ENCODE measurements at places on chromosomes 2 and 18. TPM values are rescaled to one million over a fixed set of nuclear protein-coding genes. Genes with fewer than 3 reads are reported as not detected.

DNA sequence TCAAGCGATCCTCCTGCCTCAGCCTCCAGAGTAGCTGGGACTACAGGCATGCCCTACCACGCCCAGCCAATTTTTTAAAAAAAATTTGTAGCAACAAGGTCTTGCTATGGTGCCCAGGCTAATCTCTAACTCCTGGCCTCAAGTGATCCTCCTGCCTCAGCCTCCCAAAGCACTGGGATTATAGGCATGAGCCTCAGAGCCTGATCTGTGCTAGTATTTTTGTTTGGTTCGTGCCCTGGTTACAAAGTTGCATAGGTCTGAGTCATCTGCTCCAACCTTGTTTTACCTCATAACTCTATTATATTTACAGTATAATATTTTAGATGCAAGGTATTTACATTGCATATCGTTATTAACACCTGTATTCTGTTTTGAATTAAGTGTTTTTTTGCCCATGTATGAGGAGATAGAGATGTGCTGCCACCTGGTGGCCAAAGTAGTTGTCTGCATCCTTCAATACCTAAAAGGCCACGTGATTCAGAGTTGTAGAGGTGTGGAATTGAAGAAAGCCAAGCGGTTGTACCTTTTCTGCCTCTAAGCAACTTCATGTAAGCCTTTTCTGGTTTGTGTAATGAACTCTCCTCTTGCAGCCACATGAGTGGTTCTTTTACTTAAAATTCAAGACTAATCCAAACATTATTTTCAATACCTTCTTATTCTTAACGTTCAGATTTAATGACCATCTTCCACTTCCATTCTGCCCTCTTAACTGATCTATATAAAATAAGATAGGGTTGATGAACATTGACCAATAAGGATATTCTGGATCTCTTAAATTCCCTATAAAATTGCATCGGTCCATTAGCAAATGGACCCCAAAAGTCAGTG, 19.9 kb upstream of the CABYR start:
- peak; percentile 56 for DNase-seq

GRCh38 chr2:173053043-173053699, 22.5 kb upstream of the MAP3K20 start:
- DNase-seq, result no peak

Gene RSAD2
- total RNA-seq, result 1.7 TPM

- DNase-seq, result no peak
These were observed 105.3 kb upstream of the BCL2L11 start for GRCh38 chr2:111015283-111015995.

Gene AQP12B
- not detected for total RNA-seq

Gene ASB1
- 18.2 TPM for total RNA-seq

Data from fibroblast of lung (primary cell).